ENCODE measurements at places on chromosomes 7 and 10.

DNA sequence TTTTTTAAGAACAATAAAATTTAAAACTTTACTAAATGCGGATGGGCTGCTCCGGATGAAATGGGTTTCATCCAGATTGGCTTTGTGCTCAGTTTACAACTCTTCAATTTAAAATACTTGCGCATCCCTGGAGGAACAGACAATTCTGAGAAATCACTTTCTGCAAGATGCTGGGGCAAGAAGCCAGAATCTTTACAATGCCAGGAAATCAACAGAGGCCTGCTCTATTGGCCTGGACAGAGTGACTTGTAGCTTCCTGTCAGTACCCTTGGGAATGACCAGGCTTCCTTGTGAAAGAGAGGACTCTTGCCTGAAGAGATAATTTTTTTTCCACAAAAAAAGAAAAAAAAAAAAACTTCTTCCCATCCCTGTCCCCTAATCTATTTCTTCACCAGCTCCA, 3.9 kb upstream of the FAM13C start:
- peak; percentile 3 for DNase-seq

DNA sequence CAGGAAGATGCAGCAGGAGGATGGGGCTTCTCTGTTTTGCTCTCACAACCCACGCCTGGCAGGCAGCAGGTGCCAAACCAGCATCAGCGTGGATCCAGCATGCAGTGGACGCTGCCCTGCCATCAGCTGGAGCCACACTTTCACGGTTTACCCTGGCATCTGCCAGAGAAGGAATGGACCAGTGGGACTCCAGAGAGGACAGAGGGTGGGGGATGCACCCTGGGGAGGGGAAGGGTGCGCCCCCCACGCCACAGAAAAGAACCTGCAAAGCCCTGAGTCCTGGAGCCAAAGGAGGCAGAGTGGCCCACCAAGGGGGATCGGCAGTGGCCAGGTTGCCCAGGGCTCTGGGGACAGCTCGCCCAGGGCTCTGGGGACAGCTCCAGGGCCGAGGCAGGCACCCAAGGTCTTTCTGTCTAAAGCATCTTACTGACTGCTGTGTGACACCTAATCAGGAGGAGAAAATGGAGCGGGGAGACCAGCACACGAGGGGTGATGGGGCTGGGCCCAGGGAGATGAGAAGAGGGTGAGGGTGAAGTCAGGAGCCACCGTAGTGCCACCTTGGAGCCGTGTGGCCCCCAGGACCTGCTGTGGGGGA, 225.1 kb downstream of the DNAJB6 start:
- no peak for DNase-seq

GRCh38 chr7:50207686-50208255, 96.7 kb upstream of the IKZF1 start:
- no peak for DNase-seq

DNA sequence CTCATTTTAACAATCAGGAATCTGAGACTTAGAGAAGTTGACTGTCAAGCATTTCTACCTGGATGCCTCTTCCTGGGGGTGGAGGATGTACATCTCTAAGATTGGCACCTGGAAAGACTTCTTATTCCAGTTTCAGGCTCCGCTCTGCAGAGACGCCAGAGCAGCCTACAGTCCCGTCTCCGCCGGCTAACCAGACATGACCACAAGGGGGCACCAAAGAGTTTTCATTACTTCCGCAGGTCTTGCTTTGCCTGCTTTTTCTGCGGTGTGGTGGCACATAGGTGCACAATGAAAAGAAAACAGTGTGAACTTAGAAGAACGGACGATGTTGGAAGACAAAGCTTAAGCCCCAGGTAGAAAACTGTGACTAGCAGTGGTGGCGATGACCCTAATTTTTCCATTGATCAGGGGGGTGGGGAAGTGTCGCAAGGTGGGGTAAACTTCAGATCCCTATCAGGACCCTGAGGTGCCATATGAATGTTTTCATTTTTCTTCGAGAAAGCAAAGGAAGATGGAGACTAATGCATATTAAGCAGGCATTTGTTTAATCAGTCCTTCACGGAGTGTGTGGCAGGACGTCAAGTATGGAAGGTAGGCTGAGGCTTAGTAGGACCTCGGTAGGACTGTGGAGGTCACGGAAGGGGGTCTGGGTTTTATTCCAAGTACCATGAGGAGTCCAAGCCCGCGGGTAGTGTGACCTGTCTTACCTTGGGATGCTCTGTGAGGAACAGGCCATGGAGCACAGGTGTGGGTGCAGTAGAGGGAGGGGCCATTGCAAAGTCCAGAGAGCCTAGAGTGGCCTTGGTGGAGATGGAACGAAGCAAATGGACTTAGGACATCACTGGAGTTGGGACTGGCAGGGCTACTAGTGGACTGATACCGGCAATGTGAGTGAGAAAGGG, 60.1 kb upstream of the SORCS3 start:
- DNase-seq, result peak; percentile 50

GRCh38 chr10:110373059-110373458, 68.3 kb upstream of the SMNDC1 start:
- no peak for DNase-seq

- no peak for DNase-seq
Measured at GRCh38 chr10:78927257-78927995, 141.3 kb upstream of the ZMIZ1 start.

- DNase-seq, result no peak
Measured at GRCh38 chr7:147980826-147981813, 609.4 kb upstream of the C7orf33 start.

DNA sequence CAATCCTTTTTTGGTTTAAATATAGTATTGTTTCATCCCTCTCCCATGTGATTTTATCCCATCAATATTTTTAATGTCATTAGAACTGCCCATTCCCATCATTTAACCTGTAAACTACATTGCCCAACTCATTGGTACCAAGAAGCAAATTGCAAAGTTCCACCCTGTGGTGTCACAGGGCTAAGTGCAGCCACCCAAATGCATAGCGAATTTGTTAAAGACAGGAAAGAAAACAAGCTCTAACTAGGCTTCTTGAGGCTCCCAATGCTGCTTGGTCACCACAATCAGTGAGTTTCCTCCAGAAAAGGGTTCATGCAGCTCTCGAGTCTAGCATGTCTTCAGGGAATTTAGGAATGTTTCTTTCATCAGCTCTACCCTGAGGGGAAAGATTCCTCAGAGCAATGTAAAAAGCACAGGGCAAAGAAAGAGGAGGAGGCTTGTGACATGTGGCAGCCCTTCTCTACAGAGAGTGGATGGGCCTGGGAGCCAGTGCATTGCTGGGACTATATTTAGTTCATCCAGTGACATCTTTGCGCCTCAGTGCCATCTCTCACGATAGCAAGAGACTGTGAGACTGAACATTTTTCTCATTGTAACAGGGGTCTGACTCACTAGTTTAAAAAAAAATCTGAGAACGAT, 58.1 kb downstream of the CAV1 start:
- DNase-seq, result peak; percentile 68

GRCh38 chr10:62005281-62005680, 103.8 kb downstream of the ARID5B start:
- no peak for DNase-seq

- DNase-seq, result no peak
Measured at GRCh38 chr10:69382382-69383117, 34.2 kb downstream of the TACR2 start.

- DNase-seq, result peak; percentile 88
Measured at GRCh38 chr7:17436126-17436525, 137.7 kb downstream of the AHR start.

- no peak for DNase-seq
Measured at GRCh38 chr10:69087590-69088470, at the start of gene SRGN. Gene SRGN, plus strand, starts transcription at chr10:69088103. Its CDS starts 55 bp downstream, at chr10:69088158.

GRCh38 chr7:115054478-115055065, 132.7 kb downstream of the MDFIC start:
- no peak for DNase-seq

- no peak for DNase-seq
Measured at GRCh38 chr10:52541006-52541473, 227.0 kb downstream of the DKK1 start.

DNA sequence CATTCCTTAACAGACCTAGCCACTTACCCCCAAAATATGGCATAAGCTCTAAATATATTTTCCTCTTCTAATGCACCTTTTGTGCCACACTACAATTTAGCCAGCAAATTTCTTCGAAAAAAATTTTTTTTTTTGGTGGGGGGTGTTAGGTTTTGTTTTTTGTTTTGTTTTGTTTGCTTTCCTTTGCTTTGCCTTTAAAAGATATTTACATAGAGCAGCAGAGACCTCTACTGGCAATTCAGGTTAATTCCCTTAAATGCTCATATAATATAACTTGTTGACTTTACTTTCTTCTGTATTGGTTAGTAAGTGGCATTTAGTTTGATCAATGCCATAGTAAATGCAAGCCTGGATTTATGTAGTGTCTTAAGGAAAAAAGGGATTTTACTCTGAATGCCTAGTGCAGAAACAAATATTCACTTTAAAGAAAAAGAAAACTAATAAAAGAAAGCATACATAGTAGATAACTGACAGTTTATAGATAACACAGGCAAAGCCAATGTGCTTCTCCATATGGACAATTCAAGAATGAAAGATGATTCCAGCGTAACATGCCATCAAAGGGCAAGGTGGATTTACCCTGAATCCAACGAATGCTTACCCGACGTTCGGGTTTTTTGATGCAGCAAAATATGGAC, 1250.6 kb downstream of the GATA3 start:
- DNase-seq, result peak; percentile 31

DNA sequence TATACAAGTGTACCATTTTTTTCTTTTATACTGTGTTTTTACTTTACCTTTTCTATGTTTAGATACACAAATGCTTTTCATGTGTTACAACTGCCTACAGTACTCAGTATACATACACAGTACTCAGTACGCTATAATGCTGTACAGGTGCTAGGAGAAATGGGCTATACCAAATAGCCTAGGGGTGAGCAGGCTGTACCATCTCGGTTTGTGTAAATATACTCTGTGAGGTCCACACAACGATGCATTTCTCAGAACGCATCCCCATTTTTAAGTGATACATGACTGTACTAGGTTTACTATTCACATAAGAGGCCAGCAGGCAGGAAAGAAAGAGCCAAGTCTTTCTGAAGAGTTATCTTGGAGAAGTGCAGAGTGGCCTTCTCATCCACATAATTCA, 426.4 kb upstream of the MTPN start:
- DNase-seq, result no peak

All from COLO829 (cell line).